ENCODE measurements at places on chromosomes 6 and 20.

DNA sequence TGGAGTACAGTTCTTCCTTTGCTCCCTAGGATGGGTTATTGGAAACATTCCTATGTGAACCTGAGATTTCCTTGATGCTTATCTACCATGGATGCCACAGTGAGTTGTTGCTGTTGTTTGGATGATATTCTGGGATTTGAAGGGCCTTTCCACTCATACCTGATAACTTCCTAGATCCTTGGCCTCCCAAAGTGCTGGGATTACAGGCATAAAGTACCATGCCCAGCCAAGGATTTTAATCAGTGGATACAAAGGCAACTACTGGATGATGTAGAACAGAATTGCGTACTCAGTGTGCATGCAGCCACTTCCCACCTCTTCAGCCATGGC lies 20.0 kb downstream of the PPP1R16B start:
- DNase-seq = no peak

DNA sequence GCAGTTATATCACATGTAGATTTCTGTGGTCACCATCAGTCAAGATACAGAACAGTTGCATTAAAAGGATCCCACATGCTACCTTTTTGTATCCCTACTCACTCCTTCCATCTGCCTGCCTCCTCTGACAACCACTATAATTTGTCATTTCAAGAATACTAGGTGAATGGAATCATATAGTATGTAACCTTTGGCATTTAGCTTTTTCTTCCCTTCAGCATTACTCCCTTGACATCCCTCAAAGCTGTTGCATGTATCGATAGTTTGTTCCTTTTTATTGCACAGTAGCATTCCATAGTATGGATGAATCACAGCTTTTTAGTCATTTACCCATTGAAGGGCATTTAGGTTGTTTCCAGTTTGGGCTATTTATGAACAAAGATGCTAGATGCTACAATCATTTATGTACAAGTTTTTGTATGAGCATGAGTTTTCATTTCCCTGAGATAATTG lies 26.1 kb downstream of the NCOA7 start:
- no peak for DNase-seq

- no peak for DNase-seq
Measured at GRCh38 chr6:64428186-64428585, 792.6 kb downstream of the PHF3 start.

GRCh38 chr6:27893836-27894807 lies 18.1 kb downstream of the OR2B2 start:
- peak; percentile 96 for DNase-seq

- peak; percentile 17 for DNase-seq
Measured at GRCh38 chr6:13278164-13278563, 50.2 kb downstream of the TBC1D7 start.

DNA sequence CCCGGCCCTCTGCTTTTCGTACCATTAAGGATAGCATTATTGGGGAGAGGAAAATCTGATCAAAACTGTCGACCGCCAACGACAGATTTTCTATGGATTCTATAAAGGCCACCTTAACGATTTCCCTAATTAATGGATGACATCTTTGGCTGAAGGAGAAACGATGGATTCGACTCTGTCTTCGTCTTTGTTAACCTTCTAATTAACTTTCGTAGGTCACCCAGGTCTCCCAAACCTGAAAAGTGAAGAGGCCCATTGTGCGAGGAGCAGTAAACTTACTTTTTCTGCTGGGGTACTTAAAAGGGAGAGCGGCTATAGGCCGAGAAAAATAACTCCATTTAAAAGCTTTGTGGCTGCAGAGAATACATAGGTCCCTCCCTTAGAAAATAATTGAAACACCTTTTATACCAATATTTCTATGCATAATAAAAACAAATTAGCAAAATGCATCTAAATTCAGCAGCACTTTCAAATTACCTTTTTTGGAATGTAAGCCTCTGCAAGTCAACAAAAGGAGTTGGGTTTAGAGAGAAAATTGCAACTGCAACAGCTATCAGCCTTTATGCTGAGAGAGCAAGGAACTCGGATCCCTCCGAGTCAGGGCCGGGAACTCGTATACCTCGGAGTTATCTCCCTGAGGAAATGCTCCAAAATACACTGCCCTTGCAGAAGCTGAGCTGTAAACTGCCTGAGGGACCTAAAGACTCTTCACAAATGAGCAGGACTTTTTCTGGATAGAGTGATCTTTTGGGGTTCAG lies 31.4 kb upstream of the NR2E1 start:
- no peak for DNase-seq

- no peak for DNase-seq
Measured at GRCh38 chr6:88174906-88175305, 8.8 kb upstream of the CNR1 start.

- peak; percentile 60 for DNase-seq
Measured at GRCh38 chr6:73308712-73309534, 45.2 kb downstream of the DPPA5 start.

DNA sequence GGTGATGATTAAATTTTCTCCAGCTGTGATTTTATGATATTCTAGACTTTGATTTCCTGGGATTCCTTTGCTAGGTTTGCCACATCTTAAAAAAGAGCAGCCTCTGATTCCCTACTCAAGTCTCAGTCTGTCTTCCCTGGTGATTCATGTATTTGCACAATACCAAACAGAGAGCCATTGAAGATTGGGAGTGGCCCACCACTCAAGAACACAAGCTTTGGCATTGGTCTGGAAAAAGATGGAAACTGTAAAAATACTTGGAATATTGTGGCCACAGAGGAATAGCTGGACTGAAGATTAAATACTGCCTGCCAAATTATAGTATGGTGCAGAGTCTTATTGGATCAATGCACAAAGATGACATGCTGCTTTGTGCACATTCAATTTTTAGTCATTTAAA lies 32.9 kb downstream of the PTCHD4 start:
- no peak for DNase-seq

GRCh38 chr6:133207754-133208153 lies 33.4 kb upstream of the EYA4 start:
- DNase-seq = no peak

DNA sequence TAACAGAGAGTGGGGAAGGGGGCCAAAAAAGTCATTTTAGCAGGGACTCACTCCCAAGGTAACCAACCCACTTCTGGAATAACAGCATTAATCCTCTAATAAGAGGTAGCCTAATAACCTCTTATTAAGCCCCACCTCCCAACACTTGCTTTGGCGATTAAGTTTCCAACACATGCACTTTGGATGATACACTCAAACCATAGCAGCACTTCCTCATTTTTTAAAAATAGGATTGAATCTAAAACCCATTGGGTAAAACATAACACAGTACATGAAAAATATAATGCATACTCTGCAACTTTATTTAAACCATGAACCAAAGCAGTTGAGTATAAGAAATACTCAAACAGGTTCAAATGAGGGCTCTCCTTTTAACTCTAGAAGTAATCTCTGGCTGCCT lies 318.3 kb downstream of the HACE1 start:
- DNase-seq = peak; percentile 1

Measured in NCI-H524 (cell line).